Inflammatory macrophage treated with lipopolysaccharide for 1 hour (primary cell): ENCODE measurements at places on chromosomes 2 and 18.

DNA sequence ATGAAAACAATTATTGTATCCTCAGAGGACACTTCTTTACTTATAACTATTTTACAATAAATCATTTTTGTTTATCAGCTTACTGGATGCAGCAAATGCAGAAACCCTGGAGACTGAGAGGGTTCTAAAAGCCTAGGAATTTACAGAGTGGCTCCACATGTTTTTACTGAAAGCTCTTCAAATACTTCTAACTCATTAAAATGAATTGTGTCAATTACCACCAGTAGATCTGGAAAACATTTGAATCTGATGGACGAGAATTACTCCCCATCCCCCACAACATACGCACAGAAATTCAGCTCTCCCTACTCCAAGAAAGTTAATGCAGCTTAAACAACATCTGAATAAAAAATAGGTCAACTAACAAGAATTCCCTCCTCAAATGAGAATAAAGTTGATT, 319.8 kb upstream of the FIGN start:
- DNase-seq = no peak

DNA sequence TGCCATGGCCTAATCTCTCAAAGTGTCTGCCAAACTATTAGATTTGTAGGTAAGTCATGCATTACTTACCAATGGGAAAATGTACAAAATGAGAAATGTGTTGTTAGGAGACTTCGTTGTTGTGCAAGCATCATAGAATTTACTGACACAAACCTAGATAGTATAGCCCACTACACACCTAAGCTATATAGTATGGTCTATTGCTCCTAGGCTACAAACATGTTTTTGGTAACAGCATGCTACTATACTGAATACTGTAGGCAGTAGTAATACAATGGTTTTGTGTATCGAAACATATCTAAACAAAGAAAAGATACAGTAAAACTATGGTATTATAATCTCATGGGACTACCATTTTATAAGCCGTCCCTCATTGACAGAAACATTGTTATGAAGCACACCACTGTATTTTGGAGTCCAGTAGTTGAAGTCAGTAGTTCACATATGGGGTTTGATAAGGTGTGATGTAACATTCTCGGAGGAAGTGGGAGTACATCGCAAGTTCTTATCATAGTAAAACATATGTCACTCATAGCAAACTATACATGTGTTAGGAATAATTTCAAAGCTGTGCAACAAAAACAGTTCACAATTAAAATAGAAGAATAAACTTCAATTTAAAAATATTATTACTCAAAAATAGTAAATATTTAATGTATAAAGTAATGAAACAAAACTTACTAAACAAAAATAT, 12.0 kb upstream of the GTF2A1L start:
- no peak for DNase-seq

- no peak for DNase-seq
These were observed 592 bp downstream of the ME2 start for GRCh38 chr18:50879302-50880118.

DNA sequence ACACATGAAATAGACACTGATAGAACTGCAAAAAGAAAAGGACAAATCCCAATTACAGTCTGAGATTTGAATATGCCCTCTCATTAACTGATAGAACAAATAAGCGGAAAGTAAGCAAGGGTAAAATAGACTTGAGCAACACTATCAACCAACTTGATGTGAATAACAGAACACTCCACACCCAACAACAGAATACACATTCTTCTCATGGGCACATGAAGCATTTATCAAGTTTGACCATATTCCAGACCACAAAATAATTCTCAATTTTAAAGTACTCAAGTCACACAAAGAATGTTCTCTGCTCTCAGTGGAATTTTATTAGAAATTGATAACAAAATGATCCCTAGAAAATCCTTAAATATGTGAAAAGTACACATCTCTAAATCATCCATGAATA, 19.0 kb downstream of the ETAA1 start:
- no peak for DNase-seq

DNA sequence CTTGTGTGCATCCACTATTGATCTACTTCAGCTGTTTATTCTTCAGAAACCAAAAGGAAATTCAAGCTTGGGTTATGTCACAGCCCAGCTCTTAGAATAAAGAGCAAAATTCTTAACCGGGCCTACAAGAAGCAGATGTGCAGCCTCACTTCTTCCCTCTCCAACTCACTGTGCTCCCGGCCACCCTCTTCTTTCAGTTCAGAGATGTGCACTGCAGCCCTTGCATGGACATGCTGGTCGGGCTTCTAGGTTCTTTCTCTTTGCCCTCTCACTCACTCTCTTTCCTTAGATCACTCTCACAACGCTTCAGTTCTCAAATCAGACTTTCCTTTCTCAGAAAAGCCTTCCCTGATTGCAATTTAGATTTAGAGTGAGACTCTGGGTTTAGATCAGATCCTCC, 104.1 kb downstream of the CHN1 start:
- DNase-seq = no peak

DNA sequence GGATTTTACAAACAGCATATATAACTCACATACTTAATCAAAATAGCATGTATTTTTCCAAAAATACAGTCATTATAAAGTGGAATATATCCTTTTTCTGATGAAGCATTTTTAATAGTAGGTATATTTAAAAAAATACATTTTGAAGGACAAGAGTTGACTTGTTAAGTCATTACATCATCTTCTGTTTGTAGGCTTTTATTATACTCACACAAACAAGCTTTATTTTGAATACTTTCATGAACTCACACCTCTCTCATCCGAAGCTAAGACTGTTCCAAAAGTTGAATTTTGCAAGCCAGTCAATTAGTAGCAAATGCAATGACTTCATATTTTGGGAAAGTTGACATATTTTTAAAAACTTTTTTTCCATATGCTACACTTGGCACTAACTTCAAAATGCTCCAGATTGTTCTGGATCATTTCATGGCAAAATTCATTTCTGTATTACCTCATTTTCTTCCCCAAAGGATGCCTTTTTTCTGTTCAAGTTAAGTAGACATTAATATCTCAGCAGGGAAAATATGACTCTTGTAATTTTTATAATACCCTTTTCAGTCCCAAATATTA, 68.5 kb upstream of the WDR75 start:
- no peak for DNase-seq
